ENCODE measurements at places on chromosomes 1 and 21. TPM values are rescaled to one million over a fixed set of nuclear protein-coding genes. Genes with fewer than 3 reads are reported as not detected.

CELA3B gene
- not detected for total RNA-seq

C1orf94 gene
- total RNA-seq, result not detected

ZNF648 gene
- total RNA-seq, result not detected

AGBL4 gene
- total RNA-seq, result not detected

HORMAD1 gene
- not detected for total RNA-seq

SYCP1 gene
- not detected for total RNA-seq

TP73 gene
- 0.07 TPM for total RNA-seq

TMEM125 gene
- not detected for total RNA-seq

AXDND1 gene
- total RNA-seq, result 0.07 TPM

SEC16B gene
- total RNA-seq, result 2.5 TPM

CRYAA gene
- total RNA-seq, result not detected

YRDC gene
- 13.3 TPM for total RNA-seq

WNT4 gene
- total RNA-seq, result not detected

SPRR1B gene
- total RNA-seq, result not detected

HSPA6 gene
- total RNA-seq, result 4.5 TPM

FNDC5 gene
- 1.4 TPM for total RNA-seq

PDC gene
- total RNA-seq, result not detected

VTCN1 gene
- total RNA-seq, result not detected

S100A14 gene
- total RNA-seq, result not detected

PRDM15 gene
- 5.8 TPM for total RNA-seq

RGS8 gene
- total RNA-seq, result not detected

MIER1 gene
- total RNA-seq, result 29.7 TPM

ZSWIM5 gene
- total RNA-seq, result 0.99 TPM

C1orf116 gene
- under 0.01 TPM for total RNA-seq

GPR52 gene
- 0.78 TPM for total RNA-seq

F13B gene
- not detected for total RNA-seq

CLCA1 gene
- not detected for total RNA-seq

CFHR3 gene
- total RNA-seq, result not detected

SPRR4 gene
- not detected for total RNA-seq

ENAH gene
- total RNA-seq, result 160 TPM

ANKRD35 gene
- 1.8 TPM for total RNA-seq

ANKRD65 gene
- total RNA-seq, result 0.39 TPM

SELENBP1 gene
- 59.5 TPM for total RNA-seq

NBPF6 gene
- 0.10 TPM for total RNA-seq
